Amniotic stem cell (primary cell): ENCODE measurements at places on chromosomes 3 and 15.

GRCh38 chr15:39205506-39206371, 375.1 kb upstream of the THBS1 start:
- DNase-seq: no peak

DNA sequence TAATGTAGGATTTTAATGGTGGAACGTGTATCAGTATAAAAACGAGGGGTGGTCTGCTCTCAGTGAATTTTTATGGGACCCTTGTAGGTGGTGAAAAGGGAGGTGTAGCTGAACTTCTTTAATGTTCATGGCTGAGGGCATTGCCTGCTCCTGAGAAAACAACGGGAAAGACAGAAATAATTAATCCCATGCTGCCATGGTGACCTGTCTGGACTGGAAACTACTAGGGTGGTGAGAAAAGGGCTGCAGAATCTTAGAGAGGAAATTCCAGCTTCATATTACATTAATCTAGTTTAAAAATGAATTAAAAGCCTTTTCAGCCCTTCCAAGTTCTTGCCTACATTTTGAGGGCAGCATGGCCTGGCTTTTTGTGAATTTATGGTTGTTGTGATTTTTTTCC, 47.6 kb downstream of the ZBTB38 start:
- no peak for DNase-seq

GRCh38 chr3:85846940-85847339, 888.2 kb downstream of the CADM2 start:
- no peak for DNase-seq

DNA sequence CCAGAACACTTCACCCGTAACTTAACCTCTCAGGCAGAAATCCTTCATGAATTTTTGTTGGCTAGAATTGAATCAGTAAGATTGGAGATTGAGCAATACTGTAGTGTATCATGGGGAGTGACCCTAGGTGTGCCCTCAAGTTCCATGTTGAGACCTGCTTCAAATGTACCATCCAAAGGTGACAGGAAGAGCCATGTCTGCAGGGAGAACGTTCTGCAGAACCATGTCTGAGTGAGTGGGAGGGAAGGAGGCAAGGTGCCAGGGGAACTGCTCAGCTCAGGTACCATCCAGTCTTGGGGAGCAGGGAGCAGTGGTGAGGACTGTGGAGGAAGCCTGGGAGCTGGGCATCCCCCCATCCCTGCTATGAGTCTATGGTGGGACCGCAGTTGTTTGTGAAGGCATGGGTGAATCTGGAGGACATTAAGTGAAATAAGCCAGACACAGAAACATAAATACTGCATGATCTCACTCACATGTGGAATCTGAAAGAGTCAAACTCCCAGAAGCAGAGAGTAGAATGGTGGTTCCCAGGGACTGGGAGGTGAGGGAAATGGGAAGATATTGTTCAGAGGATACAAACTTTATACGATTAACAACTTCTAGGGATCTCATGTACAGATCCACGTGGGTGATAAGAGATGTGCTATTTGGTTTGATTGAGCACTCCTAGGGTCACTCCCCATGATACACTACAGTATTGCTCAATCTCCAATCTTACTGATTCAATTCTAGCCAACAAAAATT, 23.3 kb downstream of the CFAP161 start:
- DNase-seq: no peak
